Hematopoietic multipotent progenitor cell (in vitro differentiated cells): ENCODE measurements at places on chromosomes 6 and 20.

DNA sequence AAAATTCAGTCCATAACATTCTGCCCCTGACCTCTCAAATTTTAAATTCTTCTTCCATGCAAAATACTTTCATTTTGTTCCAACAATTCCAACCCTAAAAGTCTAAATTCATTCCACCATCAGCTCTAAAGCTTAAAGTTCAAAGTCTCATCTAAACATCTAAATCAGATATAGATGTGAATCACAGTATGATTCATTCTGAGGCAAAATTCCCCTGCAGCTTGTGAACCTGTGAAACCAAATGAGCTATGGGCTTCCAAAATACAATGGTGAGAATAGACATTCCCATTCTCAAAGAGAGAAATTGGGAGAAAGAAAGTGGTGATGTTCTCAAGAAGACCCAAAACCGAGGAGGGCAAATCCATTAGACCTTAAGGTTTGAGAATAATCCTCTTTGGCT is 309.8 kb downstream of the HIVEP2 start:
- DNase-seq: no peak

GRCh38 chr20:7938058-7938457 is 2.2 kb downstream of the HAO1 start:
- DNase-seq: no peak

DNA sequence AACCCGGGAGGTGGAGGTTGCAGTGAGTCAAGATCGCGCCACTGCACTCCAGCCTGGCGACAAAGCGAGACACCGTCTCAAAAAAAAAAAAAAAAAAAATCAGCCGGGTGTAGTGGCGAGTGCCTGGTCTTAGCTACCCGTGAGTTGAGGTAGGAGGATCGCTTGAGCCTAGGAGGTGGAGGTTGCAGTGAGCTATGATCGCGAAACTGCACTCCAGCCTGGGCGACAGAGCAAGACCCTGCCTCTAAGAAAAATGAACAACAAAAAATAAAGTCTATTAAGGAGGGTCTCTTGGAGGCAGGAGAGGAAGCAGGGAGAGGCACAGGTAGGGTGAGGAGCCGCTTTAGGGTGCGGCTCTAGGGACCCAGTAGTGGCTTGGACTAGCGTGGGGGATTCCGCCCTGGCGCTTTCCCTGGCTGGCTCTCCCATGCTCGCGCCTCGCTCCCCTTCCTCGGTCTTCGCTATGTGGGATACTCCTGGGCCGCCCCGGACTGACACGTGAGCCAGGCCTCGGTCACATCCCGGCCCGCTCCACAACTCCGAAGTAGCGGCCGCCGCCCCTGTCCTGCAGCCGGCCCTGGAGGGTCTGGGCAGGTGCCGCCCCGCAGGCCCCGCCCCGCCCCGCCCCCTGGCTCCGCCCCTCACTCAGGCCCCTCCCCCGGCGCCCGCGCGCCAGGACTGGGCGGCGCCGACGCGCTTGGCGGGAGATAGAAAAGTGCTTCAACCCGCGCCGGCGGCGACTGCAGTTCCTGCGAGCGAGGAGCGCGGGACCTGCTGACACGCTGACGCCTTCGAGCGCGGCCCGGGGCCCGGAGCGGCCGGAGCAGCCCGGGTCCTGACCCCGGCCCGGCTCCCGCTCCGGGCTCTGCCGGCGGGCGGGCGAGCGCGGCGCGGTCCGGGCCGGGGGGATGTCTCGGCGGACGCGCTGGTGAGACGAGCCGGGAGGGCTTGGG is at the start of gene MYBL2:
Gene MYBL2 (plus strand): TSS at position 739 of the 953 bp plus-strand sequence. CDS start 170 bp downstream, at position 909.
- peak; percentile 67 for DNase-seq

DNA sequence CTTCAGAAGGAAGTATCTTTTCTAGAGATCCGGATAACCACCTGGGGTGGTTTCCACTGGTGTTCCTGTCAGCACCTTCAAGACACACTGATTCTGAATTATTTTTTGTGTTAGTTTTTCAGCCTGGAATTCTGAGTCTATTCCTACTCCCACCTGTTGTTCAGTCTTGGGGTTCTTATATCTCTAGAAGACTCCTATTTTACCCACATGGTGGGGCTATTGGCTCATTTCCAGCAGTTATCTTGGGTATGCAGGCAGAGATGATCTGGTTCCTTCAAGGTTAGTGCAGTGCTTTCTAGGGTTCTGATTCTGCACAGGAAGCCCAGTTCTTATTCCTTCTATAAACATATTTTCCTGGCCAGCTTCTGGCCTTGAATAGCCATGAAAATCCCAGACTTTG is 175.6 kb upstream of the PDE7B start:
- DNase-seq: peak; percentile 17

DNA sequence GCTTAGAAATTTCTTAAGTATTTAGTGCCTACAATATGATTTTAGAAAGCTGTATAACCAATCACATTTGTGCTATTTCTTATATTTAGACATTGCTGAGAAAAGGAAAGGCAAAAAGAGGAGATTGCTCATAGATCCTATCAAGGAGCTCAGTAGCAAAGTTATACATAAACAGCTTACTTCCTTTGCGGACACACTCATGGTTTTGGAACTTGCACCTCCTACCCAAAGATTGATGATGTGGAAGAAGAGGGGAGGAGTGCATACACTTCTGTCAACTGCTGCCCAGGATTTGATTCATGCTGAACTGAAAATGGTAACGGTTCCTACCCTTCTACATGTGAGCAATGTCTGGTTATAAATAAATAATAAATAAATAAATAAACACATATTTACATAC is 16.7 kb downstream of the RAD21L1 start:
- peak; percentile 44 for DNase-seq

DNA sequence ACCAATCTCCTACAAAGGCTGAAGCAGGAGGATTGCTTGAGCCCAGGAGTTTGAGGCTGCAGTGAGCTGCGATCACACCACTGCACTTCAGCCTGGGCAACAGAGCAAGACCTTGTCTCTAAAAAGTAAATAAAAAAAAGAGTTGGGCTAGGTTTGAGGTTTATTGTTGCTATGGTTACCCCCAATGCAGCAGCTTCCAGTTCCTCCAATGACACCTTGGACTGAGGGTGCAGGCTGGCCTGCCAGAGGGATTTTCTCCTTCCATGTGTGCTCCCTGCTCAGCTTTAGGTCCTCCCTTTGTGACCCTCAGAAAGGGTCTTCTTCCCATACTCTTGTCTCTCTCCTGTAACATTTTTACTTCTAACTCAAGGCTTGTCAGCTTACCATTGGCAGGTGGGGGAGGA is 10.6 kb upstream of the TBC1D20 start:
- peak; percentile 7 for DNase-seq

GRCh38 chr6:3186974-3187382 is 29.6 kb upstream of the TUBB2A start:
- no peak for DNase-seq

GRCh38 chr6:97053643-97054411 is 129.3 kb downstream of the KLHL32 start:
- no peak for DNase-seq

DNA sequence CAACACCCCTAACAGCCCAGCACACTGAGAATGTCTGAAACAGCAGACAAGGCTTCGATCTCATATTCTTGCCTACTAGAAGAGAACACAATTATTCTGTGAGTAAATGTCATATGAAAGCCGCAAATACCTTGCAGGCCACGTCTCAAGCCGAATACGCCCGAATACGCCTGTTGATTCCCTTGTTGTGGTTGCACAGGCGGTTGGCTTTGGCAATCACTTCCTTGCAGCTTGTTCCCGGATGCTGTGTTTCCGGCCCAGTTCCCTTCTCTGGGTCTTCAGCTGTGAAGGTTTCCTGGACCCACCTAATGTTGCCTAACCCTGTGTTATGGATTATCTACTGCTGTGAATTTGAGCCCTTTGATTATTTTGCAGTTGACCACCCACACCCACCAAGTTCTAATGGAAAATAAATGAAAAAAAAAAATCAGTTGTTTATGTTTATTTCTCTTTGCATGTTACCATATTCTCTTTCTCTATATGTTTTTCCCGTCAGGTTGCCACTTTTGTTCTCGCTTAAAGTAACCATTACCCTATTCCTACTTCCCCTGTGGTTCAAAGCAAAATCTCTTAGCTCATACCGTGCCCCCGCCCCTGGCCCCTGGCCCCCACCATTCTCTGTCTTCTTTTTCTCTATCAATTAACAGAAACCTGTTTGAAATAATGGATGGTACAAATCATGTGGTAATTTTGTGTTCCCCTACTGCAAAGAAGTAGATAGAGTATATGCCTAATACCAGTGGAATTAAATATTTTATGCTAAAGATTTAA is 172.4 kb downstream of the ADGB start:
- no peak for DNase-seq

DNA sequence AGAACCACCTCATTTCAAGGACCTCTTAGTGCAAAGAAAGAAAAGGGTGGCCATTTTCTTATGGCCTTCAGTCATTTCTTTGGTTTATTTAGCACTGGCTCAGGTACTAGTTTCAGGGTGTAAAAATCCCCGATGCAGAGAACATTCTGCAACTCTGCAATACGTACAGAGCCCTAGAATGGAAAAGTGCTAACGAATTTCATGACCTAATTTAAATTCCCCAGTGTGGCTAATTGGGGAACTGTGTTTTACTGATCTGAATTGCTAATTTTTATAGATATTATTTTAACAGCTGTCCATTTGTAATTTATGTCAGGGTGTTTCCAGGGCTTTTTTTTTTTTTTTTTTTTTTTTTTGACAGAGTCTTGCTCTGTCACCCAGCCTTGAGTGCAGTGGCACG is 160.7 kb downstream of the UST start:
- DNase-seq: no peak

- no peak for DNase-seq
Measured at GRCh38 chr20:58836616-58837204, 14.0 kb downstream of the GNAS-AS1 start.

GRCh38 chr6:6651335-6651734 is 62.8 kb downstream of the LY86 start:
- DNase-seq: no peak

- no peak for DNase-seq
Measured at GRCh38 chr6:37674161-37674560, 23.5 kb downstream of the MDGA1 start.

DNA sequence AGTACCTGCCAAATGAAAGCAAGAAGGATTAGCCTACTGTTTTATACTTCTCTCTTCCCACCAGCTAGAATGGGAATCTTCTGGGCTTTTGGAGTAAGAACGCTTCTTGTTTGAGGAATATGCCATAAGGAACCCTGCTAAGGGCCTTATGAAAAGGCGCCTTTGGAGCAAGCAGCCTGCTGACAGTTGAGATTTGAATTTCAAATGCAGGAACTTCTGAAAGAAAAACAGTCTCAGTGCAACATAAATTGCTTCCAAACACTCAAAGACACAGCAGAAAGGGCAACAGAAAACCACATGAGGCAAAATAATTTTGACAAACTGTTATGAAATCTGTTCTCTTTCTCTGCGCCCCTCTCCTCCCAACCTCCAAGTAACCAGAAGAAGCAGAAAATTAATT is 149.4 kb upstream of the B3GAT2 start:
- no peak for DNase-seq

- no peak for DNase-seq
Measured at GRCh38 chr6:19731282-19731681, 105.9 kb upstream of the ID4 start.

DNA sequence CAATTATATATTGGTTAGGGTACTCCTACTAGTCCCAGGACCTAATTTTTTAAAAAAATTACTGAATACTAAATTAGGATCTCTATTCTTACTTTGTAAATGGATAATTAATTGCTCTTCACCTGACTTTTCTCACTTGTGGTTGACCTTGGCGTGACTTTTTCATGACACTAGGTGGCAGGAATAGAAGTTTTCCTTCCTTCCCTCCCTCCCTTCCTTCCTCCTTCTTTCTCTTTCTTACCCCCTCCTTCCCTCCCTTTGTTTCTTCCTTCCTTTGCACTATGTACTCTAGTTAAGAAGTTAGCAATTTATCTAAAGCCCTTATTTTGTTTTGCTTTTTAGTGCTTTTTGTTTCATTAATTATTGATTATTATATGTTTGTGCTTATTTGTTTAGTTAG is 20.4 kb upstream of the HBS1L start:
- DNase-seq: no peak

DNA sequence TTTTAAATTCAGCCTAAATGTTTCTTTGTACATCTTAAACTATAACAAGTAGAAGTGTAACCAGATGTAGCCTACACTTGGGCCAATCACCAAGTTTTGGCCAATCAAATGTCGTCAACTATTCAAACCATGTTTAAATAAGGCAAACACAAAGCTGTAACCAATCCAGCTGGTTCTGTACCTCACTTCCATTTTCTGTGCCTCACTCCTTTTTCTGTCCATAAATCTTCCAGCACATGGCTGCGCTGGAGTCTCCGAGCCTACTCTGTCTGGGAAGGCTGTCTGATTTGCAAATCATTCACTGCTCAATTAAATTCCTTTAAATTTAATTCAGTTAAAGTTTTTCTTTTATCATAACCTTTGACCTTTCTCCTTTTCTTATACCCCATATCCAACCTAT is 7.7 kb upstream of the AHI1 start:
- no peak for DNase-seq

GRCh38 chr6:105797983-105798453 is 288.1 kb upstream of the PRDM1 start:
- DNase-seq: no peak

DNA sequence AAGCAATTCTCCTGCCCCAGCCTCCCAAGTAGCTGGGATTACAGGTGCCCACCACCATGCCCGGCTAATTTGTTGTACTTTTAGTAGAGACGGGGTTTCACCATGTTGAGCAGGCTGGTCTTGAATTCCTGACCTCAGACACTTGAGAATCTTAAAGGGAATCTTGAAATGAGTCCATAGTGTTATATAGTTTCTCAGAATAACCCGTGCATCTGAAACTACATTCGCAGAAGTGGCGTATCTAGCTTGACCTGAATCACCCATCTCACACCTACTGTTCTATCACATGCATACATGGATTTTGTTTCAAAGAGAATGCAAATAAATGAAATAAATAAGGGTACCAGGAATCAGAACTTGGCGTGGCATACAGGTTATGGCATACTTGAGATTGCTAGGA is 65.0 kb downstream of the NCOA7 start:
- no peak for DNase-seq

DNA sequence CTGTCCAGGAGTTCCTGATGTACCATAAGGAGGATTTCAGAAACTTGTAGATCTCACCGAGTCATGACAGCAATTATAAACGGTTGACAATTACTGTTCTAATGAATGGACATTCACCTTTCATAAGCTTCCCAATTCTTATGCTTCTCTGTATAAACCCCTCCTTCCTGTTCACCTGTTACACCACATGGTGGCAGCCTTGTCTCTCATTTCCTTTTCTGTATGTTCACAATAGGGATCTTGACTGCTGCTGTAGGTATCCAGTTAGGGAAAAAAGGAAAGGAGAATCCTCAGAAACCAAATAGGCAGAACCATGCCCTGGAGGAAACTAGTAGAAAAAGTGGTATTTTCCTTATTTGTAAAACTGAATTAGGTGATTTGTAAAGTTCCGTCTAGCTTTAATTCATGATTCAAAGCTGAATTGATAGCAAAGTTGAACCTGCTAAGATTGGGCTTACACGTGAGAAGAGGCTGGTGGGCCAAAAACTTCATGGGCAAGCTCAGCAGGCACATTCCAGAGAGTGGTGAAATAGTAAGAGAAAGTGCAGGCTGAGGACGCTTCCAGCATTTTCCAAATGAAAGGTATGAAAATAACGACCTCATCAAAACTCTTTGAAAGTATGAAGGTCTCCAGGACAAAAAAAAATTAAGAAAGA is 29.0 kb upstream of the TBPL1 start:
- DNase-seq: peak; percentile 56
